ENCODE measurements at places on chromosomes 5 and 9.

DNA sequence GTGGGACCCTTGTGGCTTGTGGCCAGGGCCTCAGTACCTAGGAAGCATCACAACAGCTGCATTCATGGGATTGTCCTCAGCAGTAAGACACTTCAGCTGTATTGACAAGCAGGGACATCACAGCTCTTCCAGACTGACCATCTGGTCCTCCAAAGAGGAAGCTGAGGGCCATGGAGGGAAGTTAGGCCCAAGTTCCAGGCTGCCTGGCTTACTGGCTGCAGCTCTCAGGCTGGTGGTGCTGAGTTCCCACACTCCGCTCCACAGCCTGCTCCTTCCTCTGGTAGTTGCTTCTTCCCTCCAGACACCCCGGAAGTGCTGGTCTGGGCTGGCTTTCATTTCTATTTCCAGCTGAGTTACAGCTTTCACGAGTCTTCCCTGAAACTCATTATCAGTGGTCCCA lies 5.7 kb upstream of the STING1 start:
- no peak for DNase-seq

DNA sequence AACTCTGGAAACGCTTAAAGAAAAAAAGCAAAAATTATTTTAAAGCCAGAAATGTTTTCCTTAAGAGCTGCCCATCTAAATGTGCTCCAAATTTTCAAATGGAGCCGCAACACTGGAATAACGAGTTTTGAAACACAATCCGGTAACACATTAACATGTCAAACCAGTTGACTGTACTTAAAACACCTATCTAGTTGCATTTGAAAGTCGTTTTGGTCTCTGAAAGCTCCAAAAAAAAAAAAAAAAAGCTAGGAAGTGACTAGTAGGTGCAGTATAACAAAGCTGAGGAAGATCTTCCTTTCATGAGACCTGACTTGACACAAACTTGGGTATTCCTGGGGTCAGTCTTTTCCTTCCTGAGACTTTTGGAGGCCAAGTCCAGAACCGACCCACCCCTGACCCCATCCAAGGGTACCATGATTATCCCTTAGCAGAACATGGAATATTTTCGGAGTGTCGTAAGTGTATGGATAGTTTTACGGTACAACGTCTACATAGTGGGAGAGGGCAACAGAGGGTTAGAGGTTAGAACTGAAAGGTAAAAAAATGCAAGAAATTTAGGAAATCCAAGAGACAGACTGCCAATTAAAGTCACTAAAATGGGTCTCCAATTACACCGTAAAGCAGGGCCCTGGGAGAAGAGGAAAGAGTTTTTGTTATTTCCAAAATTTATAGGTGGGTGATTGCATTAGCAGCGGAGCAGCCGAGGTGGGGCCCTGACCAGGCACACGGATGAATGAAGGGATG lies 812 bp downstream of the CETN3 start:
- DNase-seq: no peak

- DNase-seq: no peak
These were observed 34.9 kb downstream of the TRIO start for GRCh38 chr5:14178091-14178490.

- DNase-seq: no peak
These were observed 2.7 kb downstream of the LEAP2 start for GRCh38 chr5:132876020-132876759.

- DNase-seq: no peak
These were observed 164.9 kb upstream of the SEMA6A start for GRCh38 chr5:116739571-116739970.

- no peak for DNase-seq
These were observed 16.6 kb downstream of the NIM1K start for GRCh38 chr5:43208658-43209057.

GRCh38 chr9:27533311-27533710 lies 3.7 kb upstream of the MOB3B start:
- DNase-seq: no peak

GRCh38 chr9:126650404-126651341 lies 36.9 kb downstream of the LMX1B start:
- DNase-seq: no peak

DNA sequence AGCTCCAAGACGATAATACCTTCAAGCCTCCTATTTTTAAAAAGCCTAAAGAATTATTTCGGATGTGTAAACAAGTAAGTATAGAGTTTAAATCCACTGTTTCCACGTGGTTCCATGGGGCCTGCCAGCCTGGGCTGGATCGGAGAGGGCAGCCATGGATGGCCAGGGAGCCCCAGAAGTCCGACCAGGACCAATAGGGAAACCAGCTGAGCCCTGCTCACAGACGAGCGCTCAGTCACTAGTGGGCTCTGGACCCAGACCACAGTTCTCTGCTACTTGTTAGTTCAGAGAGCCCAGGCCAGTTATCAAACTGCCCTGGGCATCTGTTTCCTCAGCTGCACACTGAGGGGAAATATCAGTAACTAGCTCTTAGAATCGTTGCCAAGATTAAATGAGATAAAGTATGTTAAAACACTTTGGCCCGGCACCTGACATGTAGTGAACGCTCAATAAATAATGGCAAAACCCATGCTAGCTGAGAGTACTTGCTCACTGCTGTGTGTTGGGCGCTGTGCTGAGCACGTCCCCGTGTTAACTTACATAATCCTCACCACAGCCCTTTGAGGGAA lies 124.8 kb downstream of the RGS3 start:
- DNase-seq: no peak

DNA sequence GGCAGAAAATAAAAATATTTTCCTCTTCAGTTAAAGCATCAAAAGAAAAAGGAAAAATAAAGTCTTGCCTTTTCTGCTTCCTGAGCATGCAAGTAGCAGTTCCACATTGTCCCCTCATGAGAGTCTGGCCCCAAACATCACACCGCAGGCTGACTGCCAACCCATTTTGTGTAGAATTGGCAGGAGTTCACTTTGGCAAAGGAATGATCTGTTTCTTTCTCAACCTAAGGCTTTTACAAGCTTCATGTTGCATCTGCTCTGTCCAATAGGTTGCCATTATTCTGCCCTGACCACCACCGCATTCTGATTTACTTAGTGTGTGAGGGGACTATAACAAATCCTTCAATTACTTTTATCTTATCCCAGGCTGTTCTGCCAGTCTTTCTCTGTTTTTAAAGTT lies 249.5 kb downstream of the ISL1 start:
- no peak for DNase-seq

- no peak for DNase-seq
These were observed 91.1 kb downstream of the TRIO start for GRCh38 chr5:14234204-14234603.

DNA sequence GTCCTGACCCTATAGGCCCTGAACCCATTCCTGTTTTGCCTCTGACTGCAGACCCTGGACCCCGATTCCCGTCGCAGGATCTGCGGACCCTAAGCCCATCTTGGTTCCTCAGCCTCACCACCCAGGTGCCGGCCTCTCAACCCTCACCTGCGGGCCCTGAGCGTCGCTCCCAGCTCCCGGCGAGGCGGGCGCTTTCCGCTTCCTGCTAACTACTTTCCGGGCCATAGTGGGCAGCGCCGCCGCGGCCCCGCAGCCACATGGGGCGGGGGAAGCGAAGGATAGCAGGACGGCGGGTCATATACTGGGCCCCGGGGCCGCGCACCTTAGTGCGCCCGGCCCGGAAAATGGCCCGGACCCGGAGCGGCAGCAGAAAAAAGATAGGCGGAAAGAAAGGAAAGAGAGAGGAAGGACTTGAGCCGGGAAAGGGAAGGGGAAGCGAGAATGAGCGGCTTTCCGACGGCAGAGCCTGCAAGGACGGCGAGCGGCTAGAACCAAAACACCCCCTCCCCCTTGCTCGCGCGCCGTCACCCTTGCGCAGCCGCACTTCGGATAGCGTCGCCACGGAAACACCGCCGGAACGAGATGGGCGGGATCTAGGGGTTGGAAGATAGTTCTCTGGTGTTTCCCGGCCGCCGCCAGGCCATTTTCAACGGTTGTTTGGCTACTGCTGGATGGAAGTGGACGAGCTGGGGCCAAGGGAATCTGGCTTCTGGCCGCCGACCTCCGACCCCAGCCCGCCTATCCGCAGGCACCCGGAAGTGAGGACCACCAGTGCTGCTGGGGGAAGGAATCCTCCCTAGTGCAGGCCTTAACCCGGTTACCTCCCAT lies at the start of gene DCAF12:
Gene DCAF12, minus strand, starts transcription at position 492 of the 828 bp plus-strand sequence. Its CDS starts 267 bp downstream, at position 225.
- DNase-seq: peak; percentile 89

- DNase-seq: no peak
These were observed 97.5 kb upstream of the ARAP3 start for GRCh38 chr5:141779503-141779973.

DNA sequence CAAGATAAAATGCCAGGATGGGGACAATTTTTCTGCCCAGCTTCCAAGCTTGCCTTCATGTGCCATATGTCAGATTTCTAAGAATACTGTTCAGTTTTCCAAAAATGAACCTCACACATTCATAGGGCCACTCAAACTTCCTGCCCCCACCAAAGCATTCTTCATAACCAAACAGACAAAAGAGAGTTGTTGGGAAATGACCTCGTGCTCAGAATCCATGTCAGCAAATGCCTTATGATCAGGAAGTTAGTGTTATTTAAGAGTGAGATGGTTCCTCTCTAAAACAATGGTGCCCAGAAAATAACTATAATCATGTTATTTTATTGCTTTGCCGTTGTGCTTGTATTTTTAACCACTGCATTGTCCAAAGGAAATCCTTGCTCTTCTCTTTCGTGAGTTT lies 208.2 kb downstream of the ZNF608 start:
- no peak for DNase-seq

DNA sequence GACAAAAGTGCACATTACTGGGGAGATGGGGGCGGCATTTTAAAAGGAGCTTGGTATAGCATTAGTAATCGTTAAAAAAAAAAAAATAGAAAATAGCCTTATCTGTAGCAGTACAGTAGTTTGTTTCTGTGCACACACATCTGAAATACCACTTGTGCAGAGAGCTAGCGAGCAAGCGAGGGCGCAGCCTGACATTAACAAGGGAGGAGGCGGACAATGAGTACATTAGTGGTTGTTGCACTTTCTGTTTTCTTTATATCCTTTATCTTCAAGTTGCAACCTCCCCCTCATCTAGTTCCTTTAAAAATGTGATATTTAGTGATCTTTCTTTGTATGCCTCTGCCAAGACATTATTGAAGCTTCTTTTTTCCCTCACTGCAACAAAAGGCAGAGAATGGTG lies 880 bp upstream of the PTPDC1 start:
- no peak for DNase-seq

GRCh38 chr5:135004376-135004775 lies 29.7 kb downstream of the PITX1 start:
- no peak for DNase-seq

- DNase-seq: no peak
These were observed 26.6 kb upstream of the AKNA start for GRCh38 chr9:114414346-114414745.

DNA sequence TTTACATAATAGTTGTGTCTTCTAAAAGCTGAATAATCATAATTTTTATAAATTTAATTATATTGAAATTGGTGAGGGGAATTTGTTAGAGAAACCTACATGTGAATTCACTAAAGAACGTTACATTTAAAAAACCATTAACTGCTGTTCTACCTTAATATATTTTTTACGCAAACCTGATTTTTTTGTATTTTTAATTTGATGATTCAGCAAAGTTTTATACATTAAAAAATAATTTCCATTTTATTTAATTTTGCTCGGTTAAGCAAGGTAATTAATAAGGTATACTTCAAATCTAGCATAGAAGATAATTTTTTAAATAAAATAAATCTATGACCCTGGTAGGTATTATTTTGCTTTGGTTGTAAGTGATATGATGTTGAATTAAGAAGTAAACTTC lies 114.3 kb downstream of the SNCAIP start:
- no peak for DNase-seq

GRCh38 chr5:142215915-142216681 lies 107.5 kb downstream of the NDFIP1 start:
- DNase-seq: no peak

Measured in activated T-cell treated with anti-CD3 and anti-CD28 coated beads, Interleukin-2, amount 50 U/mL, for 1 hour (primary cell).